ENCODE measurements at places on chromosomes 7 and 10.

DNA sequence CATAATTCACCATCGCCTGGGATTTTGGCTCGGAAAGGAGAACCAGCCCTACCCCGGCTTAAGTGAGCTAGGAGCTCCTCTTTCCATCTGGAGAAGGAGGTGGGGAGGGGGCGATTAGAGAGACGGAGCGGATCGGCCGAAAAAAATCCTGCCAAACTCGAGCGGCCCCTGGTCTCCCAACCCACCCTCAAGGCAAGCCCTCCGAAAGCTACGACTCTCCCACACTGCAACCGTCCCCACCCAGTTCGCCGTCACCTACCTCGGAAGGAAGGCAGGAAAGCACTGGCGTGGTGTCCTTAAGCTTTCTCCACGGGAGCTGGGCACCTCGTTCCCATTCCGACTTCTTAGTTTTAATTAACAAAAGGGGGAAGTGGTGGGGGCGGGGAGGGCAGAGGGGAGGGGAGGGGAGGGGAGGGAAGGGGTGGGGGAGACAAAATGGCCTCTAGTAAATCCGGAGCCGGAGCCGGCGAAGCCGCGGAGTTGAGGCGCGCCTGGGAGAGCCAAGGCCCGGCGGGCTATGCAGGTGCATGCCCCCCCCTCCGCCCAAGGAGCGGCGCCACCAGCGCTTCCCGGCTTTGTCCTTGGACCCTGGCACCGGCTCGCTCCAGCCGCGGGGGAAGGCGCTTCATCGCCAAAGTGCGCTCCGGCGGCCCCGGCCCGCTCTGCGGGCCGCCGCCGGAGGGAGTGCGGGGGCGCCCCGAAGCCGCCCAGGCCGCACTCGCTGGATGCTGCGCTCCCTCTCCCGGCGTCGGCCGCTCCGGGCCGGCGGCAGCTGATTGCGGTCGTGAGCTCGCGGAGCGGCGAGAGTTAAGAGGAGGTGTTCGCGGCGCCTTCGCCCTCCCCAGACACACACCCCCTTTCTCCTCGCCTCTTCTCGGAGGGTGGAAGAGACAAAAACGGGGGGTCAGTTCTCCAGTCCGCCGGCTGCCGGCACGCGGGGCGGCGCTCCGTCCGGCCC lies at the start of gene LRRC4:
Gene LRRC4 (minus strand): TSS at position 784 of the 958 bp plus-strand sequence. CDS start 797 bp downstream, outside the sequence.
- DNase-seq = peak; percentile 35

- DNase-seq = no peak
Observed at GRCh38 chr10:117365612-117366011, 9.6 kb downstream of the PDZD8 start.

- DNase-seq = no peak
Observed at GRCh38 chr7:23208316-23208715, 26.5 kb downstream of the NUP42 start.

- no peak for DNase-seq
Observed at GRCh38 chr7:22400150-22400814, 43.3 kb upstream of the RAPGEF5 start.

- DNase-seq = no peak
Observed at GRCh38 chr10:106271237-106271636, 893.3 kb downstream of the SORCS1 start.

GRCh38 chr10:71266918-71267442 lies 52.1 kb upstream of the SLC29A3 start:
- DNase-seq = no peak

DNA sequence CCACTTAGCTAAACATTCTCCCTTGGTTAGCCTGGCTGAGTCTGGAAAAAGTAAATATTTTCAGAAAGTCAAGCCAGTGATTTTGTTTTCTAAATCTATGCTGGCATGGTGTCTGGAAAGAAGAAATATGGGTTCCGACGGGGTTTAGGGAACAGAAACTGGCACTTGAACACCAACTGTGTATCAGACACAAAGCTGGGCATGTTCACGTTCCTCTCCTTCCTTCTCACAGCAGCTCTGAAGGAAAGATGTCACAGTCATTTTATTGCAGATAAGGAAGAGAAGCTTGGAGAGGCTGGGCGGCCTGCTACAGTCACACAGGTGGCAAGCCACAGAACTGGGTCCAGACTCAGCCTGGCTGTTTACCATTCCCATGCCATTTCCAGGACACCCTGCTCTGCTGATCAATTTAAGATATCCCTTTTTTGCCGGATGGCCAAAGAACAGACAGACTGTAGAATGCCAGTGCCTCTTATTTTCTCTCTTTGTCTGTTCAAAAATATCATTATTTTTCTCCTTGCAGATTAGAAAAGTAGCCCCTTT lies 118.8 kb downstream of the HERPUD2 start:
- peak; percentile 47 for DNase-seq

- no peak for DNase-seq
Observed at GRCh38 chr10:116769791-116770190, 27.4 kb upstream of the HSPA12A start.

GRCh38 chr7:522071-522950 lies 2.7 kb upstream of the PDGFA start:
- DNase-seq = peak; percentile 48

GRCh38 chr7:128796327-128796726 lies 4.6 kb downstream of the CCDC136 start:
- DNase-seq = no peak

DNA sequence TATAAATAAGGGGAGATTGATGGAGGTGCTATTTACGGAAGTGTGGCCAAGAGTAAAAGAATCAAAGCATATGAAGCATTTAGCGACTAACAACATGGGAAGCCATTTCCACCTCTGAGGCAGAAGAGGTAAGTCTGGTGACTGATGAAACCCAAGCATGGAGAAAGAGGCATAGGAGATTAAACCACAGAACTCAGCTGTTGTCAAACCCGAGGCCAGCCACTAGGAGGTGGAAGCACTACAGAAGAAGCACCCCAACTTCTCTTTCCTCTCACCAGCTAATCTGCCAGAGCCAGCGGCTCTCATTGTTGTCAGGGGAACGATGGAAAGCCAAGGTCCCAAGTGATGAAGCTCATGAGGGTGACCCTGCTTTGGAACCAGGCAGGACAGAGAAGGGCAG lies 19.6 kb upstream of the CNTNAP2 start:
- no peak for DNase-seq

DNA sequence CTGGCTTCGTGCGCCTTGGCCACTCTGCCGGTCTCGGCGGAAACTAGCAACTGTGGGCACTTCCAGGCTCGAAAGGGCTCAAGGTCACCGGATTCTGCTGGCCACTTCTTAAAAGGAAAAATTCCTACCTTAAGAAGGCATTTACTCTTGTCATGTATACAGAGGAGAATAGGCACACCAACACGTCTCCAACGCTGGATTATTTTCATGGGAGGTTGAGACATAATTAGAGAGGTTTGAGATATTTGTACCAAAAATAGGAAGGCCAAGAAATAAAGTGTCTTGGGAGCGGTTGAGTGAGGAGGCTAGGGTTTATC lies 4.5 kb upstream of the CYP26A1 start:
- DNase-seq = no peak

DNA sequence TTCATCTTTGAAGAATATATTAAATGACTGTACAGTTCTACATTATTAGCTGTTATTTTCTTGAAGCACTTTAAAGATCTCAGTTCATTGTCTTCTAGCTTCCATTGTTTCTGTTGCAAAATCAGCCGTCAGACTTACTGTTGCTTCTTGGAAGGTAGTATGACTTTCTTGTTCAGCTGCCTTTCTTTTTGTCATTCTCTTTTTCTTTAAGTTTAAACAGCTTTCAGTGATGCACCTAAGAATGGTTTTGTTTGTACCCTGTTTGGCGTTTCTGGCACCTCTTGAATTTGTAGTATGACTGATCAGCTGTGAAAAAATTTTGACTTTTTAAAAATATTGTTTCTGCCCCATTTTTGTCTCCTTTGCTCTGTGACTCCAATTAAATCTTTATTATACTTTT lies 9.3 kb downstream of the MKLN1 start:
- no peak for DNase-seq

DNA sequence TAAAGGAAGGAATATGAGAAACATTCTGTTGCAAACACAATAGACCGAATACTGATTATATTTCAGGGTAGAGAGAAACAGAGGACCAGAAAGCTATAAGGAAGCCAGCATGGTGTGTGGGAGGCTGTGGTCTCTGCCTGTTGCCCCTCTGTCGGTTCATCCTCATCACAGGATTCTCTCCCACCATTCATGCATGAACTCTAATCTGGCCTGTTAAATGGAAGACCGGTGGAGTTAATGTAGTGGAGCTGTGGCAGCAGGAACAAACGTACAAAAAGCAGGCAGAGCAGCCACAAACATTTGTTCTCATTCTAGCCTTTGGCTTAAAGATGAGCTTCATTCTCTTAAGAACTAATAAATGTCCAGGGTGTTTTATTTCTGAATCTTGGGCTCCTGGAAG lies 902.4 kb downstream of the LRMDA start:
- DNase-seq = no peak

- DNase-seq = no peak
Observed at GRCh38 chr10:125868372-125868975, 12.6 kb downstream of the DHX32 start.

DNA sequence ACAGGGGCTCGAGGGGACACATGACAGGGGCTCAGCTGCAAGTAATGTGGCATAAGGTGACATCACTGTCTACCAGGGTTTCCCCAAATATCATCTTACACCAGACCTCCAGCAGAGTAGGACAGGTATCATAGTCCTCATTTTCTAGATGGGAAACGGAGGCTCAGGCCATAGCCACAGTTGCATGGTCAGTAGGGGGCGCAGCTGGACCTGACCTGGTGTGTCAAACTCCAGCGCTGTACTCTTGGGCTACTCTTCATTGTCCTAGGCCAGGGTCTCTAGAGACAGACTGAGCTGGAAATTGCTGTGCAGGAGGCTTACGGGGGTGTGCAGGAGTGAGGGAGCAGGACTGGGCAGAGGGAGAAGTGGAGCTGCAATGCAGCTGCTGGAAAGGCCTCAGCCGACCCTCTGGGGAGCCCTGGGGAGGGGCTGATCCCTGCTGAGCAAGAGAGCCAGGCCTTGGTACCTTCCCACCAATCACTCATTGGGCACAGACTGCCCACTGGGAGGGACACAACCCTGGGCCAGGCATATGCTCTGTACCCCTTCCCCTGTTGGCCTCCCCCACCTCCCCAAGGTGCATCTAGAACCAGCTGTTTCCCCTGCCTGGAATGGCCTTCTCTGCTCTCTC lies 89.9 kb downstream of the CDH23 start:
- peak; percentile 37 for DNase-seq

GRCh38 chr10:104580774-104581675 lies 60.1 kb upstream of the SORCS3 start:
- DNase-seq = peak; percentile 53

GRCh38 chr10:52409928-52410327 lies 95.8 kb downstream of the DKK1 start:
- no peak for DNase-seq

- DNase-seq = no peak
Observed at GRCh38 chr10:32962521-32962920, 4.5 kb upstream of the ITGB1 start.

GRCh38 chr7:129240119-129240820 lies 15.4 kb downstream of the AHCYL2 start:
- no peak for DNase-seq

- DNase-seq = no peak
Observed at GRCh38 chr7:99642027-99642426, 25.3 kb downstream of the ZSCAN25 start.

GRCh38 chr7:129169171-129169671 lies 19.2 kb upstream of the SMO start:
- no peak for DNase-seq

DNA sequence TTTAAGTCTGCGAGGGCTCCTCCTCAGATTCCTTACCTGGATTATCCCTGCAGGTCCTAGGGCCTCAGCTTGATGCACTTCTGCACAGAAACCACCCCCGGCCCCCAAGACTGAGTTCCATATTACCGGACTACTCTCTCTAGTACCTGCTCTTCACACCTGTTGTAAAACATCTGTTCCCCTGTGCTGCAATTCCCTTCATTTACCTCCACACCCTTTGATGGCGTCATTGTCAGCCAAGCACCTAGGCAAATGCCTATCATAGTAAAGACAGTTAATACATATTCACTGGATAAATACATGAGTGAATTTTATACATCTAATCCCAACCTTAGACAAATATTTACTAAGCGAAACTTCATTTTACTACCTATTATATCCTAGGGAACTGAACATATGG lies 275.5 kb downstream of the PLXDC2 start:
- DNase-seq = no peak

DNA sequence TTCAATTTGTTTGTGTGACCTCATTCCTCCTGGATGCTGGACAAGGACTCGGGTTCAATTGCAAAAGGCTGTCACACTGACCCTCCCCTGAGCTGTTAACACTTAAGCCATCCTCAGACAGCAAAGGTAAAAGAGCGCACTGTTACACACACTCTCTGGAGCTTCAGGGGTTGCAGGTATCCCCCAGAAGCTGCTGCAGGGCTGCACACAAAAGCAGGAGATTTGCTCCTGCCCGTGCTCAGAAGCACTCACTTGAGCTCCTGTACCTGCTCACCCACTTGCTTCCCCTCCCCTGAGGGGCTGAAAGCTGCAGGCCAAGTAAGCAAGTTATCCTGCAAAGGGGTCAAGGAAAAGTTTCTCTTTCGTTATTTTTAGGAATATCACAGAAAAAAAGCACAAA lies 886.2 kb upstream of the ZWINT start:
- no peak for DNase-seq

- no peak for DNase-seq
Observed at GRCh38 chr7:135879233-135879632, 97.9 kb downstream of the MTPN start.

- no peak for DNase-seq
Observed at GRCh38 chr10:118017850-118018249, 28.9 kb downstream of the RAB11FIP2 start.

- DNase-seq = no peak
Observed at GRCh38 chr7:70486977-70487376, 645.0 kb upstream of the GALNT17 start.

- no peak for DNase-seq
Observed at GRCh38 chr10:106959521-106959920, 205.0 kb downstream of the SORCS1 start.

DNA sequence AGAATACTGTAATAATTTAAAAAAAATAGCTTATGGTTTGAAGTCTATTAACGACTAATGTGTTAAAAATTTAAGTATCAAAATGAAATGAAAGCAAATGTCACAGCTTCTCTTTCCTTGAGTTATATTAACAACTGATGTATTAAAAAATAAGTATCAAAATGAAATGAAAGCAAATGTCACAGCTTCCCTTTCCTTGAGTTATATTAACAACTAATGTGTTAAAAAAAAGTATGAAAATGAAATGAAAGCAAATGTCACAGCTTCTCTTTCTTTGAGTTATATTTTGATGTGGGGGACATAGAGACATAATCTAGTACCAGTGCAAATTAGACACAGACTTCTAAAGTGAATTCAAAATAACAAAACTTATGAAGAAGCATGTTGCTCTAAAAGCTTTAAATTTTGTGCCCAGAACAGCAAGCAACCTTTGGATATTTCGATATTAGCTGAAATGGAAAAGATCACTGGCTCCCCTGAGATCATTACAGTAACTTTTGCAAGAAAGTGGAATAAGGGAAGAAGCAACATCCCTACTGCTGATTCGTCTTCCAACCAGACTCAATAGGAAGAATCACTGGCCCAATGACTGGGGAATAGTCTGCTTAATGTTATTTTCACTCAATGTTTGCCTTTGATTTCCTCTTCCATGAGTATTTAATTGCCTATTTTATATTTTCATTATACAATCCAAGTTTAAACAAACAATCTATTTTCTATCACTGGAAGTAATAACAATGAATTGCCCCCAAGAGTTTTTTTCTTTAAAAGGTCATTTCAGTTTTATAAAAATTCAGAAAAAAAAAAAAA lies 8.0 kb downstream of the SKAP2 start:
- DNase-seq = no peak
